ENCODE measurements at places on chromosomes 3 and 15.

GRCh38 chr3:55701997-55702396 is 214.9 kb upstream of the WNT5A start:
- no peak for DNase-seq

DNA sequence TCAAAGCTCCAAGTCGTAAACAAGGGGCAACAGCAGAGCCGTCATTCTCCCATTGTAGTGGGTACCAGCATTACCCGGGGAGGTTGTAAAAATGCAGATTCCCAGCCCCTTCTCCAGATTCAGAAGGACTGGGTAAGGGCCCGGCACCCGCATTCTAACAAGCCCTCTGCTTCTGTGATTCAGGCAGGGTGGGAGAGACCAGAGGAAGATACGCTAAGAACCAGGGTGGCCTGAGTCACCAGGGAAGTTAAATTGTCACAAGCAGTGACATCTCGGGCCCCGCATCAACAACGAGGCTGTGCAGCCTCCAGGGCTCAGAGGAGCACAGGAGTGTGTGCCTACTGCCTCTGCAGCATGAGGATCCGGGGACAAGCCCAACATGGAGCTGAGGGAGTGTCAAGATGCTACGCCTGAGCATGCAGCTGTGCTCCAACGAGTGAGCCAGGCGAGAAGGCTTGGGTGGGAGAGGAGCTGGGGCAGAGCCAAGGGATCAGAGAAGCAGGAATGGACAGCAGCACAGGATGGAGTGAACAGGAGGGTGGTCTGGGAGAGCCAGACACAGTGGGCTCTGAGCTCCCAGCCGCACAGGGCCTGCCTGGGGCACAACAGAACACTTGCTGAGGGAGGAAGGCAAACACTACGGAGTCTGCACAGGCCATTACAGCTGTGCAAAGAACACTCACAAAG is 68.5 kb downstream of the CPN2 start:
- no peak for DNase-seq

DNA sequence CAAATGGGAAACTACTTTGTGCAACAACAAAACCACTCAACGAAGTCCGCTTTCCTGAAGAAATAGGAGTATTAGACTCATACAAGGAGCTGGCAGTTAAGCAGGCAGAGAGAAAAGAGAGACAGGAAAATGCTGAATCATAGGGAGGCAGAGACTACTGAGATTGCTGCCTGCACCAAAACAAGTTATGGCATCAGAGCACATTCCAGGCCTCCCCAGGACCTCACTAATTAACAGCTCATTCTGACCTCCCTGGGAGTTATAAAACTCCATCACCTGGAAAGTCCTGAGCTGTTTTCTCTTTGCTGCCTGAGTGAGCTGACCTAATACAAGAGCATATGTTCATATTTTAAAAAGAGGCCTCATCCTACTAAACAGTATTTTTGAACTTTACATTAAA is 741.0 kb downstream of the MCTP2 start:
- no peak for DNase-seq

DNA sequence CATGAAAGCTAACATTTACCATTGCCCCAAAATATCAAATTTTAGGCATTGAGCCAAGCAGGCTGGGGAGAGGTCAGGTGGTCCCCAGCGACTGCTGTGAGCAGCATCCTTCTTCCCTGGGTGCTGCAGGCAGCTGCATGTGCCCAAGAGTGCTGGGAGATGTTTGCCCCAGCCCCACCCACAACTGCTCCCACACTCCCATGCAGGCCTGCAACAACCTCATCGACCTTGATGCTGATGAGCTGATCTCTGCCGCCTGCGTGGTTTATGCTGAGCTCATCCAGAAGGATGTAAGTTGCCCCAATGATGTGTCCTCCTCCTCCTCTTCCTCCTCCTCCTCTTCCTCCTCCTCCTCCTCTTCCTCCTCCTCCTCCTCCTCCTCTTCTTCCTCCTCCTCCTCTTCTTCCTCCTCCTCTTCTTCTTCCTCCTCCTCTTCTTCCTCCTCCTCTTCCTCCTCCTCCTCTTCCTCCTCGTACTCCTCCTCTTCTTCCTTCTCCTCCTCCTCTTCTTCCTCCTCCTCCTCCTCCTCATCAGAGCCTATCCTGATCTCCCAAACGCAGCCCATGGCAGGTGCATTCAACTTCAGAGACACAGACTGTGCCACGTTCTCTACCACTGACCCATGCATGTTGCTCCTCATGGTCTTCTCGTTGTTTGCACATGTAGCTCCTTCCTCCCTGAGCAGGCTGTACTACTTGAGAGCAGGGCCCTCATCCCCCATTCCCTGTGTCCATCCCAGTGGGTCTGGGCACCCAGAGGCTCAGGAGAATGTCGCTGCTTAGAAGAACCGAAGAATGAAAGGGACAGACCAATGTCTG is 15.1 kb downstream of the TBC1D21 start:
- no peak for DNase-seq

- peak; percentile 92 for DNase-seq
These were observed 5.5 kb downstream of the BCL6 start for GRCh38 chr3:187739561-187740332.

DNA sequence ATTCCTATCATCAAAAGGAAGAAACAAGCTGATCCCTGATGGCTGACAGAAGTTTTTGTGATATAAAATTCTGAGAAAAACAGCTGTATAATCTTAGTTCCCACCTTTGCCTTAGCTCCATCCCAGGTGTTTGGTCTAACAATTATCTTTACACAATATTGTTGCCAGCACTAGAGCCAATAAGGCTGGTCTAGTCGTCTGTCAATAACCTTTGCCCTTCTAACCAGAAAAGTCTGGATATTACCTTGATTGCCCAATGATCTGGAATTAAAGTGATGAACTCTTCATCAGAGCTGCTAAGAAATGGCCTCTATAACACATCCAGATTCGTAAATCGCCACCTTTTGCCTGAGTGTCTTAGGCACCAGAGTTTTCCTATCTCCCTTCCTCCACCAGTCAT is 98.4 kb downstream of the FMN1 start:
- DNase-seq, result no peak

DNA sequence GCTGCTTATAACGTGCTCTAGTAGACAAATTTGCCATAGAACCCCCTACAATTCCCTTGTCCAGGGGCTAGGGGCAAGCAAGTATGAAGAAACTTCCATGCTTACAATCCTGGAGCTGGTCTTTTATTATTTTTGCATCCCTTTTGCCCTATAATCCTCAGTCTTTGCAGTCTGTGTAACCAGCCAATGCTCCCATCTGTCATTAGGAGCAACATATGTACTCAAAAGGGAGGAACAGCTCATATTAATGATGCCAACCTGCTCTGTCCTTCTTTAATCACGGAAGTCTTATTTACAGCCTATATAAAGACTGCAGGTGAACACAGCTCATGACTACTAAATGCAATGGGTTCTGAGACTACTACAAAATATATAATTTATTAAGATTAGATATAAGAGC is 263.3 kb downstream of the ZIC1 start:
- no peak for DNase-seq

DNA sequence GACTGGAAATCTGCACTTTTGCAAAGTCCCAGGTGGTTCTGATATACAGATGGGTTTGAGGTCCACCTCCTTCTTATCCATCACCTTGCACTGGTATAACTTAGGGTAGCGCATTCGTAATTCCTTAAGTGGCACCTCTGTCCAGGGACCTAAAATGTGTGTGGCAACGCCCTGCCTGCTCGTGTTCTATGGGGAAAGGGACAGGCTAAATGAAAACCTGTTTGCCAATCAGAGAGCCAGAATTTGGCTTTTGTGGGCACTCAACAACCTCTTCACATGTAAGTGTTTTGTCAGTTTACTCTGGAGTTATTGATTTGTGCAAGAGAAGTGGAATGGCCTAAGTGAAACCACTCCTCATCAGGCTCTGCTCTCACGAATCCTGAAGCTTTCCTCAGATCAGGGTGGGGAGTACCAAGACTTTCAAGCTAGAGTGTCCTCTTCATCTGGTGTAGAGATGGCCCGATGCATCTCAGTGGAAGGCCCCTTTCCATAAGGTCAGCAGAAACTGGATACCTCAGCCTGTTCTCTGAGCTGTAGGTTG is 138.3 kb downstream of the ALDH1A2 start:
- DNase-seq, result no peak

DNA sequence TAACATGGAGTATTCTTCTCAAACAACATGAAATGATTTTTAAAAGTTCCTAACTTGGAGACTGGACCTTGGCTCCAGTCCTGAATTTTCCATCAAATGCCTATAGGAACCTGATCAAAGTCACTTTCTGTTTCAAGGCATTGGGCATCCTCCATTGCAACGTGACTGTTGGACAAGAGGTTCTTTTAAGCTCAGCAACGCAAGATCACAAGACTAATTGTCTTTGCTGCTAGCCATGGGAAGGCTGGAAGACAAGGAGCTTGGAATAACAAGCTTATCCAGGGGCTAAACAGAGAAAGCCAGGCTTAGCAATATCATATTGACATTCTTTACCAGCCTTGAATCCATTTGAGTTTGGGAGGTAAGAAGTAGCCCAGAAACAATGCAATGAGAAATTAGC is 48.3 kb downstream of the SST start:
- no peak for DNase-seq

DNA sequence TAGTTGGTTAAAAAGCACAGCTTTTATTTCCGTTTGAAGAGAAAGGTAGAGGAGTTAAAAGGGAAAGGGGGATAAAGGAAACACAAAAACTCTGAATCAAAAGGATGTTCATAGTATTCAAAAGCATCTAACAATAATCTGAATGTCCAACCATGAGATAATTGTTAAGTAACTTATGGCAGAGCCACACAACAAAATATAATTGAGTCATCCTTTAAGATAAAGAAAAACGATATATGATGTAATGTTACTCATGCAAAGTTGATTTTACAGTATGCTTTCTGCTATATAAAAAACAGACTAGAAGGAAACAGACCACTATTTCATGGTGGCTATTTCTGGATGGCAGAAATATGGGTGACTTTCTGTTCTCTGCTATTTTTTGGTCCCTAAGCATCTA is 3.9 kb downstream of the XPC start:
- no peak for DNase-seq

DNA sequence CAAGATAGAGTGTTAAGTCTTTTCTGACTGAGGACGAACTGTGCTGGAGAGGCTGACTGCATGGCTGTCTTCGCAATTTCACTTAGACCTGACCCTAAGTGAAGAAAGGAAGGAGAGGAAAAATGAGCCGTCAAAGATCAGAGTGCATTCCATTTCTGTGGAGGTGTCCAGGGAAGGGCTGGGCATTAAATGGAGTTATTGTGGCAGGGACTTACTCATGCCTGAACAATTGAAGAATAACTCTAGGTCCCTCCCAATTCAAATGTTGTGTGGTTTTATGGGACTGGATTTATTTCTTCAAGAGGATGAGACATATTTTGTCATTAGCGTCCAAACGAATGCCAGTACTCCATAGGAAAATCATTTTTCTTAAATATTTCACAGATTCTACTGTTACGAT is 187.3 kb upstream of the CFAP20DC start:
- DNase-seq, result no peak

- no peak for DNase-seq
These were observed 46.3 kb downstream of the DGKG start for GRCh38 chr3:186315581-186316354.

DNA sequence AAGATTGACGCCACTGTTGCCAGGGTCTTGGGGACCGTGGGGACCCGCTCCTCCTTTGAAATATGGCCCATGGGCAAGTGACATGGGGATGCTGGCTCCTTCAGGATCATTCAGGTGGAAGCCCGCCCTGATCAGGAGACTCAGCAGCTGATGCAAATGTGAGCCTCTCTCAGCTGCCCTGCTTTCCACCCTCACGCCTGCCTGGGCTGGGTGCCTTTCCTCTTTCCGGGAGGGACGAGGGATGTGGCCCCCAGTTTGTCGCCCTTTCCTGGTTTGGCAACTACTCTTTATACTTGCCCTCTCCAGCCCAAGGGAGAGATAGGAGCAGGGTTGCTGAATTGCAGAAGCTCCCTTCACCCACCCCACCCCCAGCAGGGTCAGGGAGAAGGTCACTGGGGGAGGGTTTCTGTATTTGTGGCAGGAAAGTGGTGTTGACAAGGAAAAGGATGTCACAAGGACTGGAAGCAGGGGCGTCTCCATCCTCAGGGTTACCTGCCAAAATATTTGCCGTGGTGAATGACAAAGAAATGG is 21.8 kb downstream of the DNASE1L3 start:
- no peak for DNase-seq

GRCh38 chr3:139695007-139695406 is 17.2 kb upstream of the NMNAT3 start:
- no peak for DNase-seq

DNA sequence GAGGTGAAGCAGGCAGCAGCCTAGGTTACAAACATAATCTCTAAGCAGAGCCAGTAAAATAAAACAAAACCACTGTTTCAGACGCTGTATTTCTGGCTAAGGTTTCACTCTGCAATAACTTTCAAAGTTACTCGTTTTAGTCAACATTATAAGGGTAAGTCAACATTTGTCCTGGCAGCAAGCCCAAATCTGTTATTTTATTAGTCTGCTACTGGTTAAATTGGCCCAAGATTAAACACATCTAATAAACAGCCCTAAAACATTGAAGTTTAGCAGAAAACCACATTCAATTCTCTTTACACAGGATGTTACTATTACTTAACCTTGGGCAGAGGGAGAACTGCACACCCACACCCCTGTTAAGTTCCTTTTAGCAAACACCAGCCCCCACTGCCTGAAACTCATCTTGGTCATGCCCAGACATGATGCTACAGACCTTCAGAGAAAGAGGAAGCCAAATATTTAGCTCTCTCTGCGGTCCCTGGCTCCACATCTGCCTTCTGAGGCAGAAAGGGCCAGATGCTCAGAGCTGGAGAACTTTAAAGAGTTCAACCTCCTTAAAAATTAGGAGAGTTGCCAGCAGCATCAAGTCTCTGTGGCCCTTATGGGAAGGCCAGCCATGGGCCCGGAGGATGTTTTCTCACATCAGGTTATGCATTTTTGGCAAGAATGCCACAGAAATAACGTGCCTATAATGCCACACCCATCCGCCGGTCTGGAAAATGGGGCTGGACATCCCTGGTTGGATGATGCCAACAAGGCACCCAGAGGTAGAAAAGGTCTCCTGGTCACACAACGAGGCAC is 17.9 kb downstream of the ARHGEF3 start:
- DNase-seq, result no peak

DNA sequence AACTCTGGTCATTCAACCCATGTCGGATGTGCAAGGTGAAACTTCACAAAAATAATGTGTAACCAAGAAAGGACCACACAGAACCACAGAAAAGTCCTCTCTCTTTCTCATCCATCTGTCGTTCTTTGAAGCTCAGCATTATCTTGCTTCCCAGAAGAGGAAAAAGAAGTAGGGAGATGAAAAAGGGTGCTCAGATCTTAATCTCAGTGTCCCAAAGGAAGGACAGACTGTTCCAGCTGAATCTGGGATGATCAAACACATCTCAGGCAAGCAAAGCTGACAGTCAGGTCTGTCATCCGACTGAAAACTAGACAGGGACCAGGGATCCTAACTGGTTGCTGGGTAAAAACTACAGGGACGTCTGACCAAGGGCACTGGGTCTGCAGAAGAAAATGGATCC is 16.2 kb downstream of the ARHGEF3 start:
- DNase-seq, result no peak

DNA sequence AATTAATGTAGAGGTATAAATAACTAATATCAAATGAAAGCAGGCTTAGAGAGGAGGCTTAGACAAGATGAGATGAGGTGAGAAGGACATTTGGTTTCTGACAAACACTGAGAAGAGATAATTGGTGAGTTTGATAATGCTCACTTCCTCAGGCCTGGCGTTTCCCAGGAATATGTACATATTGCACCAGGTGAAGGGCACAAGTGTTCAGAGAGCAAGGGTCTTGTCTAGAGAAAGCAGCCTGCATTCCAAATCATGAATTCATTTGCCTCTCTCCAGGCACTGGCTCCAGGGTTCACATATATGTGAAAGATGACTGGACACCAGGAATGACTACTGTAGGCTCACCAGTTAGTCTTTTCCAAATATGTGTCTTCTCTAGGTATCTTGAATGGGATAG is 48.0 kb upstream of the LPP start:
- no peak for DNase-seq

All from stimulated activated effector memory CD8-positive, alpha-beta T cell treated with anti-CD3 and anti-CD28 coated beads, Interleukin-12 subunit alpha, Interleukin-12 subunit beta, amount 100 ng/mL, for 72 hours (primary cell).